ENCODE measurements at places on chromosomes 2 and 18.

- no peak for DNase-seq
Measured at GRCh38 chr18:7846335-7846734, 279.2 kb downstream of the PTPRM start.

DNA sequence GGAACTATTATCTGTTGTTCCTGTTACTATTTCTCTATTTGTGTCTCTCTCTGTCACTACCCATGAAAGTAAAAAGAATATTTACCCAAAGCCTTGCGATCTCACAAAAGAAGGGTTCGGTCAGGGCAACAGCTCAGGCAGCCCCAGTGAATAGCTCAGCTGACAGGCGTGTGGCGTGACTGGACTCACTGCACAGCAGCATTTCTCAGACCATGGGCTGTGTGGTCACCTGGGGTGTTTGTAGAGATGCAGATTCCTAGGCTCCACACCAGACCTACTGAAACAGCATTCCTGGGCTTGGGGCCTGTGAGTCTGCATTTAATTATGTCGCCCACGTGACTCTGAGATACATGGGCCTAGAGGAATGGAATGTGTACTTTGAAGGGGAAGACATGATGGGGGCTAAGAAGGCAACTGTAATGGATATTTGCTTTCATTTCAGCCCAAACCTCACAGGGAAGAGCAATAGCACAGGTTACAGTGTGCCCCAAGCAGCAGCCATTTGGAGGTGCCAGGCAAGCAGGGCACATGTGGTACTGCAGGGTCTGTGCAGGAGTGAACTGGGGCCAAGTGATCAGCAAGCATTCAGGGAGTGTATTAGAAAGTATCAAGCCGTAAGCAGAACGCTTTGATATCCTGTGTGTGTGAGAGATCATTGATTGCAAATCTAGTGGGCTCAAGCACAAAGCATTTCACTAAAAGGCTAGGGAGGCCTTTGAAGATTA, 90.4 kb upstream of the RBMS1 start:
- no peak for DNase-seq

DNA sequence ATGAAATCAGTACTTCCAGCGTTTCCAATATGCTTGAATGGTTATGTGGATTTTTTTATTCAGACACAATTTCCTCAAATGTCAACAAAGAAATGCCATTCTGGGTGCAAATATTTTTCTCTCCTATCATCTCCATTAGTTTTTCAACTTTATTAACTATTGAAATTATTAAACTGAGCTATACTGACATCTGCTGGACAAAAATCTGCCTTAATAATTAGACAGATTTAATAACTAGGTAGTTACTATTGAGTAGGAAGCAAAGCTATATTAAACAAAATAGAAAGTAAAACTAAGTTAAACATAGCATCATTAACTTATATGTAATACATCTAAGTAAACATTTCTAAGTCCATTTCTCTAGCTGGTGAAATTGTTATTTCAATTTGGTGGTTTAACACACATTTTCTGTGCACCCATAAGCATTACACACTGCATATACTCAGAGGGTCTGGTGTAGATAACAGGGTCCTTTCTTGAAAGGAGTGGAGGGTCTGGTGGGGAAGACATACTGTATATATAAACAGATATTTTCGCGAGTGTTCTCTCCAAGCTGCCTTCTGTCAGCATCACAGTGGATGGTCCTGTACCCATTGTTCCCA, 77.0 kb downstream of the LANCL1 start:
- DNase-seq, result peak; percentile 11

GRCh38 chr2:60366135-60366712, 187.2 kb downstream of the BCL11A start:
- DNase-seq, result peak; percentile 79

DNA sequence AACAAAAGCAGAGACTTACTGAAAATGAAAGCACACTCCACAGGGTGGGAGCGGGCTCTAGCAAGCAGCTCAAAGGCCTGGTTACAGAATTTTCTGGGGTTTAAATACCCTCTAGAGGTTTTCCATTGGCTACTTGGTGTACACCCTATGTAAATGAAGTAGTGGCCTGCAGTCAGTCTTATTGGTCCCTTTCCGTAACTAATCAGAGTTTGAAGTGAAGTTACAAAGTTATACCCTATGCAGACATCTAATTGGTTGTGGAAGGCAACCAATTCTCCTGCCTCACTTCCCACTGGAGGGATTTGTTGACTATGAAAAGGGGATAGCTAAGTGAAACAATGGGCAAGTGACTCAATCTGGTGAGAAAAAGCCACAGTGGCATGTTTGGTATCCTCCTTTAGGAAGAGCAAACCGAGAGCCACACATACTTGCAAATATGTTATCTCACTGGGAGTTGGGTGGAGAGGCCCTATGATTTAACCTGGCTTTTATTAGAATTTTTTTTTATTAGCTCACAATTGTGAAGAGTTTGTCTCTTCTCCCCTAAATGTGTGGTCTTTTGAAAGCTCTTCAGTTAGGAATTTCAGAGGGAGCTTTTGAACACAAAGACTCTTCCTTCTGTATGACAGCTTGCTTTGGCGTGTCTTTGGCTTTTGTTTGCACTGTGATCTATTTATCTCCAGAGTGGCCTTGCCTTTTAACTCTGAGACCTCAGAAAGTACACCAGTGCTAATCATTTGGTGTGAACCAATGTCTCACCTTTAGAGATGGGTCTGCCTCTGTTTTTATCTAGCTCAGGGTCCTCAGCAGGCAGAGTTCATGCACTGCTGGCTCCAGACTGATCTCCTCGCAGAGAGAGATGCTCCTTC, 69.6 kb downstream of the MAP4K4 start:
- DNase-seq, result peak; percentile 12

- DNase-seq, result no peak
Measured at GRCh38 chr2:1219901-1220573, 193.2 kb upstream of the TPO start.

- DNase-seq, result no peak
Measured at GRCh38 chr2:219269362-219270054, 9.7 kb upstream of the DNAJB2 start.

DNA sequence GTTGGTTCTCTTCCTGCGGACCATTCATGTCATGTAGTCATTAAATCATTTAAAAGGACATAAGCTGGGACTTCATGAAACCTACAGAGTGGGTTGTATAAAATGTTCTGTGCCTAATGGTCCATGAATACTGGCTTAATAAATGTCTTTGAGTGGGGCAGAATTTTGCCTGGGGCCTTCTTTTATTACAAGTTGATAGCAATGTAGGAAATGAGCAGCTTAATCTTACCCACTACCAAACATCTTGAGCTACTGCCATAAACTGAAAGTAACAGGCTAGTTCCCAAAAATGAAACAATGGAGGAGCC, 130.9 kb downstream of the TMEM17 start:
- DNase-seq, result no peak

DNA sequence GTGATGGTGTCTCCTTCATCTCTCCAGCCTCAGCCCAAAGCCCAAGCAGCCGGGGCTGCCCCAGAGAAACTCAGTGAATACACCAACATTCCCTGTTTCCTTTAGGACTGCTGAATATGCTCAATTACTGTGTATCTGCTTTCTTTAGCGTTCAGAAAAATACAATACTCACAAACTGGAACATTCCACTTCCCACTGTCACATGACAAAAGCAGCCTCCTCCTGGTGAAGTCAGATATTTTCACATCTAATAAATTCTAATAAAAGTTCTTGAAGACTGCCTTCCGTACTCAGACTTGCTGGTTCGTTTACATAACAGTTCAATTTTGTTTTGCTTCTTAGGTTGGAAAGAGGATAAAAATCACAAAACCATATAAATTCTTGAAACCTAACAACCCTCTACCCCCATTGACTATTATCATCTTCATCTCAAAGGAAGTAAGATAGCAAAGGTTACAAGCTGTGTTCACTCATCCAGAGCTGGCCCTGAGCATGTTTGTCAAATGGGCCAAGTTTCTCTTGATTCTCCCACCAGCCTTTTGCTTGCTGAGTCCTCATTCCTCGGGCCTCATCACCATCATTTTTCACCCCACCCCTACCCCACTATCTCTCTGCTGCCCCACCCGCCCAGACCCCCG, 190.8 kb upstream of the HNRNPA3 start:
- no peak for DNase-seq

DNA sequence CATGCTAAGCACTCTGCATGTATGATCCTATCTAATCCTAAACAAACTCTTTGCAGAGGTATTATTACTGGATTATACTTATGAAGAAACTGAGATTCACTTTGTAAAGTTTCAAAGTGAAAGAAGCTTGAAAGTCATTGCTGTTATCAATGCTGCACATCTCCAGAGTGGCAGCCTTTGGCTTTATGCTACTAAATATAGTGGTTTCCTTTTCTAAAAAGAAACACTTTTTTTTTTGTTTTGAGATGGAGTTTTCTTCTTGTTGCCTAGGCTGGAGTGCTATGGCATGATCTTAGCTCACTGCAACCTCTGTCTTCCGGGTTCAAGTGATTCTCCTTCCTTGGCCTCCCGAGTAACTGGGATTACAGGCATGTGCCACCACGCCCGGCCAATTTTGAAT, 114.9 kb upstream of the RAB27B start:
- DNase-seq, result no peak

GRCh38 chr2:149156971-149157740, 118.7 kb downstream of the LYPD6B start:
- DNase-seq, result no peak

- no peak for DNase-seq
Measured at GRCh38 chr2:111160758-111161157, 40.0 kb downstream of the BCL2L11 start.

GRCh38 chr2:58906081-58906645, 665.0 kb upstream of the FANCL start:
- DNase-seq, result no peak

- DNase-seq, result no peak
Measured at GRCh38 chr2:43100883-43101662, 125.3 kb downstream of the ZFP36L2 start.

GRCh38 chr18:35110059-35110458, 68.8 kb downstream of the MAPRE2 start:
- DNase-seq, result no peak

DNA sequence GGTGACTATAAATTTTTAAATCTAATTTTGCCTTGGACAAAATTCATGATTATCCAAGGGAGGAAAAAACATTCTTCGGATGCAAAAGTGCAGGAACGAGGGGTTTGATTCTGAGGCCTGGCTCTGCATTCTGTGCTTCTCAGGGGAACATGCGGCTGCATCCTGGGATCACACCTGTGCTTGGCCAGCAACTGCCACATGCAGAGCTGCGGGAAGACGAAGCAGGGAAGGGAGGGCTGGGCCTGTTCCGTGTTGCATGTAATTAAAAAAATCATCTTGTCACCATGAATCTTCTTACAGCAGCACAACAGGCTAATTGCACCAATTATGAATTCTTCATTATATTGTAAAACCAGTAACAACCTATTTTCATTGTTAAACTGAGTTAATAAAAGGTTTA, 158.0 kb upstream of the ALKAL2 start:
- no peak for DNase-seq

Measured in inflammatory macrophage treated with lipopolysaccharide for 4 hours (primary cell).